ENCODE measurements at places on chromosomes 12 and 14. TPM values are rescaled to one million over a fixed set of nuclear protein-coding genes. Genes with fewer than 3 reads are reported as not detected.

DNA sequence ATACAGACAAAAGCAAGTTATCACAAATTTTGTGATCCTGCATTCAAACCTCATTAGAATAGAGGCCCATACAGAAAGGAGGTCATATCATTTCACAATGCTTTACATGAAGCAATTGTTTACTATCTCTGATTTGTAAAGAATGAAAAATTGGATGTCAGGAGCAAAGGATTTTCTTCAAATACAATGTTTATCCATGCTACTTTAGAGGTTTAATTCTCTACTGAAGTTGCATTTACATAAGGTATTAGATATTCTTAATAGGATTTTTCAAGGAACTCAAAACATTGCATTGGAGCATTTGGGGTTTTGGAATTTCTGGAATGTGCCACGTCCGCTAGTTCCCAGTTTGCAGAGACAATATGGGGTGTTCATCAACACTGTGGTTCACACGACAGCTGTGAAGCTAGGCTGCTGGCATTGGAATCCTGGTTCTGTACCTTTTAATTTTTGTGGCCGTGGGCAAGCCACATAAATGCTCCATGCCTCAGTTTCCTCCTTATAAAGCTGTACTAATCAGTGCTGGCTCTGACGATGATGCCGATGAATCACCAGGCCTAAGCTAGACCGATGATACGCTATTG, 174.8 kb downstream of the APAF1 start:
- no peak for DNase-seq

DNA sequence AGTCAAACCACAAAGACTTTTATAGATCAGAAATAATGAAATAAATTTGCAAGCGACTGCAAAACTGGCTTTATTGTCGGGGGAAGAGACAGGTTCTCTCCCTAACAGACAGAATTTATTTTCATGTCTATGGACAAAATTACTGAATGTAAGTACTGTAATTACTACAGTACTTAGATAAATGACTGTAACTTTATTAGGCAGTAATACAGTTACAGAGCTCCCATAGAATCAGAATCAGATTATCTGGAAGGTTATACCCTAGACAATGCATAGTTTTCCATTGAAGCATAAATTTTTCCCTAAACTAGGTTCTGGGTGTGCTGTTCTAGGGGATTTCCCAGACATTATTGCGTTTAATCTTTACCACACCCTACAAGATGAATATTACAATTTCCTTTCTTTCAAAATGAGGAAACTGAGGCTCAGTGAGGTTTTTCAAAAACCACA, 114.2 kb downstream of the C12orf75 start:
- no peak for DNase-seq

GRCh38 chr14:30108975-30109700, 181.5 kb upstream of the PRKD1 start:
- DNase-seq: no peak

DNA sequence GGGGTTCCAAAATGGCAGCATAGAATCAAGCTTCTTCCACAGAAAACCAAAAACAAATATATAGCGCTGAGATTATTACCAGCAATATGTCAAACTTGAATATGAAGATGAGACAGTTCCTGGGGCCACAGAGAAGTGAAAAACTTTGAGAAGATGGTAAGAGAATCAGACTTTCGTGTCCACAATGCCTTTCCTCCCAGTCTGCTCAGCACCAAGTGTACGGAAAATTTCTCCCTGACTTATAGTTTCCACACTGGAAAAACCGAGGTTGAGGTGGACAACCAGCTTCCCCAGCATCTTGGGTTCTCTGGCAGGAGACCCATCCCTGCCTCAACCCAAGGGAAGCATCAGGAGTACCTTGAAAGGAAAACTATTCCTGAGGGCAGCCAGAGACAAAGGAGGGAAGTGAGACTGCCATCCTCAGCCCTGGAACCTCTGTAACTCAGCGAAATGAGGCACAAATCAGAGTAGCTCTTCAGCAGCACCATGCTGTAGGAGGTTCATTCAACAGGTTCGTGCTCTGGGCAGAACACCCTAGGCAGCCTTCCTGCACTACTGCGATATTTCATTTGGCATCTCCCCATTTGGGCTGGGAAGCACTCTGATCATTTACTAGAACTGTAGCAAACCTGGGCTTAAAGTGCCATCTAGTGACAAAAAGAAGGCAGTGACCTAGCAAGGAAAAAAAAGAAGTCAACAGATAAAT, 52.4 kb upstream of the CAPRIN2 start:
- DNase-seq: peak; percentile 45

DNA sequence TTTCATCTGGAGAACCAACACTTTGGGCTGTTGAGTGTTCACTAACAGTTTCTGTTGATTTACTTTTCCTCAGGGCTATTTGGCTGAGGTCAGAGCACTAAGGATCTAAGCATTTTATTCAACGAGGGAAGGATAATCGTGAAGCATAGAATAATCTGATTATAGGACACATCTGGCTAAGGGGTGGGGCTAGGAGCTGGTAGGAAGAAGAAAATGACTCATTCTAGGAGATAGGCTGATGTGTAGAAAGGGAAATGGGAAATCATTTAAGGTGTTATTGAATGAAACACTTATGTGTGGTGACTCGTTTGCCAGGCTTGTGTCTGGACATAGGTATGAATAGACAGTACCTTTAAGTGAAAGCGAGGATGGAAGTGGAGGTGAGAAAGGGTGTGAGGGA, 167.2 kb downstream of the ETNK1 start:
- DNase-seq: no peak

GRCh38 chr14:80095623-80096022, 115.7 kb downstream of the DIO2 start:
- no peak for DNase-seq

GRCh38 chr14:41749429-41749828, 142.8 kb downstream of the LRFN5 start:
- DNase-seq: no peak

DNA sequence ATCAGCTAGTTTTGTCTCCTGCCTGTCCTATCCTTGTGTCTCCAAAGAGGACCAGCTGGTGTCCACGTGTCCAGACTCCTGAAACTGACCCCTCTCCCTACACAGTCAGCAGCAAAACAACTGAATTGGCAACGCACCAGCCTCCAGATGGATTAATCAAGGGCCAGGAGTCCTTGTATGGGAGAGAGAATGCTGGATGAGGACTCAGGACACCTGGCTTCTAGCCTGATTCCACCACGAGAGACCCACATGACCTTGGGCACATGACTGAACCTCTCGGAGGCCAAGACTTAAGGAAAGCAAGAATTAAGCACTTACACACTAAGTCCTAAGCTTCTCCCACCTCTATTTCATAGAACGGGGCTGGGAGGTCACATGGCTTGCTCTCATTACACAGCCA, 60.4 kb upstream of the CMKLR1 start:
- no peak for DNase-seq

GRCh38 chr12:48777501-48778400, 11.1 kb downstream of the ADCY6 start:
- no peak for DNase-seq

- no peak for DNase-seq
Observed at GRCh38 chr12:27801630-27802029, 21.6 kb upstream of the MANSC4 start.

DNA sequence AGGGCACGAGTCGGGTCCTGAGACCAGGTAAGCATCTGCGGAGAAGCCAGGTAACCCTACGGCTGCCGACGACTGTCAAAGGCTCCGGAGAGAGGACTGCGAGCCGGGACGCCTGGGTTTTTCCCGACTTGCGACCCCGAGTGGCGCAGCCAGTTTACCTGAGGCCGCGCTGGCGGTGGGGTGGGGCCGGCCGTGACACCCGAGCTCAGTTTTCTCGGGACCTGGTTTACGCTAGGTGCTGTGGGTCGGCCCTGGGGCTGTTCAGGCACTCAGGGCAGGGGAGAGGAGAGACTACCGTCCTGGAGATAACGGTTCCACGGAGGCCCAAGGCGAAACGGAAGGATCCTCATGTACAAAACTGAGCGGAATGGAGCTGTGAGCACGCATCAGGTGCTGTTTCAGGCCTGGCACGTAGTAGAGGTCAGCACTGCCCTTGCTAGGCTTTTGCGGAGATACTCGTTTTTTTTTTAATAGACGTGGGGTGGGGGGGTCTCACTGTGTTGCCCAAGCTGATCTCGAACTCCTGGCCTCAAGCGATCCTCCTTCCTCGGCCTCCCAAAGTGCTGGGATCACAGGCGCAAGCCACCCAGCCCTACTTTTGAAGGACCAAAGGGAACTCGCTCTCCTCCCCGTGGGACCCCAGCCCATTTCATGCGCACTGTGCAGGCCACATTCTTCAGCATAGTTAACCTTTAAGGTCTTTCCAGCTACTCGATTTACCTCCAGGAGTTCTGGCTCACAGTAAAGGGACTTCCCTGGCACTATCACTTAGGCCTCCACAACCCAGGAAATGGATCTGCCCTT, 471 bp downstream of the MTRFR start:
- no peak for DNase-seq

GRCh38 chr14:22333422-22334274, 255.4 kb downstream of the DAD1 start:
- no peak for DNase-seq

DNA sequence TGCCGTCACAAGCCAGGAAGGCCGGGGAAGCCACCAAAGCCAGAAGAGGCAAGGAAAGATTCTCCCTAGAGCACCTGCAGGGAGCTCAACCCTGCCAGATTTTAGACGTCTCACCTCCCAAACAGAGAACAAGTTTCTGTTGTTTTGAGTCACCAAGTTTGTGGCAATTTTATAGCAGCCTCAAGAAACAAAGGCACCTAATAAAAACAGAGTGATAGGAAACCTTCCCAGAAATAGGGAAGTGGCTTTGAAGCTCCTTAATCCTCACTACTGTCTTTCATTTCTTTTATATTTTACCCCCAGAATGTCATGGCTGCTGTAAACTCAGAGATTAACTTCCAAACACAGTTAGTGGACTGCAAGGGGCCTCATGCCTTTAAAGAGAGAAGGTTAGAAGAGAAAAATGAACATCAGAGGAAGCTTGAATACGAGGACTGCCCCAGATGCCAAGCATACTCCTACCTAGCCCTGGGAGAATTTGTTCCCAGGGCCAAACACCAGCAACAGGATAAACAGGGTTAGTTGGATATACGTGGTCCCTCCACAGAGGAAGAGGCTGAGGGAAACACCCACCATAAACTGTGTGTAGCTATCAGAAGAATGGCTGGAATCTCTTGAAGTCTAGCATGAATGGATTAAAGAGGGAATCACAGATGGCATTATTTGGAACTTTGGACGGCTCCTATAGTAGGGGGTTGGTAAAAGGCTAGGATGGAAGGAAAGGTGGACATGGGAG, 148.3 kb downstream of the KCNA5 start:
- no peak for DNase-seq

DNA sequence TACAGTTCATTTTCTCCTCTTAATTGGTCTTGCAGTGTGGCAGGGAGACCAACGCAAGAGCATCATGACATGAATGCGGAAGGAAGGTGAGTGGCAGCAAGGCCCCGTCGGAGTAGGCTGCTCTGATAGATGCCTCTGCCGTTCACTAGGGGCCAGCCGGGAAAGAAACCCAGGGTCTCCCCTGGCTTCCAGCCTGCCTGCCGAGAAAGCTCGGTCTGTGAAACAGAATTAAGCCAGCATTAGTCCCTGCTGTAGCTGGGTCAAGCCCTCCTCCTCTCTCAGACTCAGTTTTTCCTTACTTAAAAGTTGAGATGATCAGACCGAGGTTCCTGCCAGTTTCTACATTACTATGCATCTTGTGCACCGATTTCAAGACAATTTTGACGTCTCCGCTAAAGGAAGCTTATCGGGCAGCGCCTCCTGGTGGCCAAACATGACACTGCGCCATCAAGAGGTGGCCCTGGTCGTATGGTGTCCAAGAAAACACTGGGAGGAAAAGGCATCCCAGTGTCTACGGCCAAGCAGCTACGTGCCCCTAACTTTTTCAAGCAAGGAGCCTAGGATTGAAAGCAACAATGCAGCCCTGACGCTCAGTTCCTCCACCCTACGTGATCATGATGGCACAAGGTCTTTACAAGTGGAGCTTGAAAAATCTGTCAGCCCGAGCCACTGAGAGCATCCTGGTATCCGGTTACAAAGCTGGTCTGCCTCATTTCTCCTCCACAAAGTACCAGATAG, 131.6 kb downstream of the KSR2 start:
- peak; percentile 83 for DNase-seq

GRCh38 chr14:75452900-75453816, 25.3 kb downstream of the JDP2 start:
- DNase-seq: no peak

- no peak for DNase-seq
Observed at GRCh38 chr14:84519836-84520235, 1010.1 kb upstream of the FLRT2 start.

DNA sequence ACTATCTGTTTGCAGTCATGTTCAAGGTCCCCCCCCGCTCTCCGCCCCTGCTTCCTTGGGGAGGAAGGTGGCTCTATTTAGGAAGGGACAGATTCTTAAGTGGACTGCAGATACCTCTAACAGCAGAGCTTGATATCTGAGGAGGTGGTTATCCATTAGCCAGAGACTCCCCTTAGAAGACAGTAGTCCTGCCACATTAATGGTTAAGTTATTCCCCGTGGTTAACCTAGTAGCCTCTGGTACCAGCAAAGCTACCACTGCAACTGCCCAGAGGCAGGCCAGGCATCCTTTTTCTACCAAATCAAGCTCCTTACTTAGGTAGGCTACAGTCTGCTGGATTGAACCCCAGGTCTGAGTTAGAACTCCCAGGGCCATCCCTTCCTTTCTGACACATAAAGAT, 162.1 kb upstream of the AVPR1A start:
- DNase-seq: no peak

GRCh38 chr12:59660921-59661597, 65.2 kb downstream of the SLC16A7 start:
- DNase-seq: no peak

GRCh38 chr14:56216626-56217379, 98.6 kb downstream of the PELI2 start:
- no peak for DNase-seq

DHH gene
- 1.3 TPM for polyA plus RNA-seq

MANSC1 gene
- polyA plus RNA-seq: 26.7 TPM

YEATS4 gene
- polyA plus RNA-seq: 27.3 TPM

SENP1 gene
- 12.3 TPM for polyA plus RNA-seq

PLEK2 gene
- not detected for polyA plus RNA-seq

ISCU gene
- polyA plus RNA-seq: 109 TPM
